ENCODE measurements at places on chromosomes 7 and 10.

DNA sequence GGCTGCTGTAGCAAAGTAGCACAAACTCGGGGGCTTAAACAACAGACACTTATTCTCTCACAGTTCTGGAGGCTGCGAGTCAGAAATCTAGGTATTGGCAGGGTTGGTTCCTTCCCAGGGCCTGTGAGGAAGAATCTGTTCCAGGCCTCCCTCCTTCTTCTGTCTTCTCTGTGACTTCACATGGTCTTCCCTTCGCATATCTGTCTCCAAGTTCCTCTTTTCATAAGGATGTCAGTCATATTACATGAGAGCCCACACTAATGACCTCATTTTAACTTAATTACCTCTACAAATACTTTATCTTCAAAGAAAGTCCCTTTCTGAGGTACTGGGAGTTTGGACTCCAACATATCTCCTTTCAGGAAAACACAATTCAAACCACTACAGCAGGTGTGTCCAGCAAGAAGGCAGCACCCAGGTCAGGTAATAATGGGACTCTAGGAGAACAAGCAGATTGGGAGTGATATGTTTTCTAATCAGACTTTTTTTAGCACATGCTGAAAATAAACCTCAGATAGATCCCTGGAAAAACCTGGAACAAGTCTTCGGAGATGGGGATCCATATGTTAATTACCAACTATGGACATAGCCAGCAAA, 11.7 kb downstream of the CREB5 start:
- DNase-seq: no peak

DNA sequence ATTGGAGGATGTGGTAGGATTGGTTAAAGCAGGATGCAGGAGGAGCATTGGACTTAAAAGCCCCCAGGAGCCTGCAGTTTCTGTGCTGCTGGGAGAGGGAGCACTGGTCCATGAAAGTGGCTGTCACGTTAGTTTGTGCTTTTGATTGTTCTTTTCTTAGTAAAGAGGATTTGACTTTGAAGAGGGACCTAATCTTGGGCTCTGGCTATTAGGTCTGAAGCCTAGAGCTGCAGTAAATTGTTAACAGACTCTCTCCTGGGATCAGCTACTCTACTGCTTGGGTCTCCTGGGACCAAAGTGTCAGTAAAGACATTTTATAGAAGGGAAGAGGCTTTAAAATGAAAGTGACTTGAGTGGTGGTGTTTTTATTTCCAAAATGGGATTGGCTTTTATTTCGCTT, 3.7 kb downstream of the ZFYVE27 start:
- DNase-seq: no peak

DNA sequence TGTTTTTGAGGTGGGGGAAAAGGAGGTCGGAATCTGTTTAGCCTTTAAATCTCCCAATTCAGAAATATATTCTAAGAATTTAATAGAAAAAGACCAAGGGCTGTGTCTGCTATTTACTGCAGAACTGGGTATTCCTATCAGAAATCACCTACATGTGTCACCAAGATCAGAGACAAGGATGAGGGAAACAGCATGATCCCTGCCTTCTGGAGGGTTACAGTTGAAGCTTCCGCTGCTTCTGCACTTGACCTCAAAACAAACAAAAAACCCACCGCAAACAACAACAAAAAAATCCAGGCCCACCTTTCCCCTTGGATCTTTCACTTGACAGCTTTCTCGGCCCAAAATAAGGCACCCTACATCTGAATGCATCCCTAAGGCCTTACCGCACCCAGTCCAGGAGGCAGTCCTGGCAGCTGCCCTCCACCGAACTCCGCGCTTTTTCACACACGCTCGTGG, 750 bp upstream of the CDK14 start:
- no peak for DNase-seq

DNA sequence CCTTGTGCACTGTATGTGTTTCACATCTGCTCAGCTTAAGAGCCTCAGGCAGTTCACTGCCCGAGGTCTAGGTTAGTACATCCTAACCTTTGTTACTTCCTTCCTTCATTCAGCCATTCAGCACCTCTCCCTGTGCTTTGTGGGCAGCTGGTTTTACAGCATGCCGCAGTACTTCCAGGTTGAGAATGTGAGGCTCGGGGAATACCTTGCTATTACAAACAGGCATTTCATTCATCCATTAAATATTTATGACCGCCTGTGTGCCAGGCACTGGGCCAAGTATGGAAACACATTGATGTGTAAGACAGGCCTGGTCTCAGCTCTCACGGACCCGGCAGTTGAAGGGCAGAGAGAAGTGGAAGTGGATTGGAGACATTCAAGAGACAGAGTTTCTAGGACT, 82.4 kb downstream of the SHH start:
- no peak for DNase-seq

- no peak for DNase-seq
These were observed 197.9 kb upstream of the KLF6 start for GRCh38 chr10:3982746-3983442.

Measured in stimulated activated naive CD4-positive, alpha-beta T cell (primary cell).